ENCODE measurements at places on chromosomes 12 and 14.
A peak's percentile ranks its signal among the peaks of the same experiment; 100 is the strongest.

DNA sequence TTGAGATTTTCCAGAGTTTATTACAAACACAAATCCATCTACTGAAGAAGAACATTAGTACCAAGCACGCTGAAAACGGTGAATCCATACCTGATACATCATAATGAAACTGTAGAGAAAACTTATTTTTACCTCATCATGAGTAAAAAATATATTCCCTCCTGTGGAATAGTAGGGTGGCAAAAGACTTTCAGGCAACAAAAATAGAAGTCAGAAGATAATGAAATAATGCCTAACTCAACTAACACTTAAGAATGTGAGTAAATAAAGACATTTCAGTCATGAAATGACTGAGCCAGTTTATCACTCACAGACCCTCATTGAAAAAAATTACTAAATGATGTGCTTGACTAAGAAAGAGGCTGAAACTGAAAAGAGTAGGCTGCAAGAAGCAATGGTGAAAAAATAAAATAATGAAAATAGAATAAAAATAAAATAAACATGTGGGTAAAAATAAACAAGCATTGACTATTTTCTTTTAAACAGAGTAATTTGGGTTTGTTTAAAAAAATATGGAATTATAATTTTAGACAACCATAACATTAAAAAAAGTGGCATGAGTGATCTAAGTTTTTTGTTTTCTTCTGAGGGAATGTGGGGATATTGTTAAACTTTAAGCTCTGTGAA is 148.6 kb downstream of the ASCL1 start:
- DNase-seq, result no peak

DNA sequence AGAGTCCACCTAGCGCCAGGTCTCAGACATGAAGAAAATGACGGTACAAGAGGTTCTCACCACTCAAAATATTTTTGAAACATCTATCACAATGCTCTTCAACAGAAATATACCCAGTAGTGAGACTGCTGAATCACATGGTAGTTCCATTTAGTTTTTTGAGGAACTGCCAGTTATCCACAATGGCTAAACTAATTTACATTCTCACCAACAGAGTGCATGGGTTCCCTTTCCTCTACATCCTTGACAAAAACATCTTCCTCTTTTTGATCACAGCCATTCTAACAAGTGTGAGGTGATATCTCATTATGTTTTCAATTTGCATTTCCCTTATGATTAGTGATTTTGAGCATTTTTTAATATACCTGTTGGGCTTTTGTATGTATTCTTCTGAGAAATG is 5.7 kb upstream of the GPR65 start:
- no peak for DNase-seq

GRCh38 chr12:94811611-94812010 is 161.3 kb upstream of the TMCC3 start:
- no peak for DNase-seq

- peak; percentile 88 for DNase-seq
These were observed at the start of gene LRFN5 for GRCh38 chr14:41606532-41607303. Gene LRFN5, plus strand, starts transcription at chr14:41606876.

DNA sequence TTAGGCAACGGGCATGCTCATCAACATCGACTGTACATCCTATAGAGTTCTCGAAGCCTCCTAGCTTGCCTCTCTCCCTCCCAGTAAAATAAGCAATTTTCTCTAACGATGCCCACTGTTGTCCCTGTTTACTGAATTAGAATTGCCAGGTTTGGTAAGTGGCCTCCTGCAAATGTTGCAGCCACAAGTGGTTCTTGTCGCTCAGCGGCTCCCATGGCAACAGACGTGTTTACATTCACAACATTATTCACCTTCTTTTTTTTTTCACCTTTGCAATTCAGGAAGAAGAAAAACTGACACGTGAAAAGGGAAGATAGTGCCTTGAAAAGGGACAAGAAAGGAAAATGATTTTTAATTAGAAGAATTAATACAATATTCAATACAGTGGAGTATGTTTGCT is 100.9 kb upstream of the PKP2 start:
- DNase-seq, result no peak

- DNase-seq, result no peak
These were observed 76.0 kb downstream of the ACACB start for GRCh38 chr12:109192358-109192757.

DNA sequence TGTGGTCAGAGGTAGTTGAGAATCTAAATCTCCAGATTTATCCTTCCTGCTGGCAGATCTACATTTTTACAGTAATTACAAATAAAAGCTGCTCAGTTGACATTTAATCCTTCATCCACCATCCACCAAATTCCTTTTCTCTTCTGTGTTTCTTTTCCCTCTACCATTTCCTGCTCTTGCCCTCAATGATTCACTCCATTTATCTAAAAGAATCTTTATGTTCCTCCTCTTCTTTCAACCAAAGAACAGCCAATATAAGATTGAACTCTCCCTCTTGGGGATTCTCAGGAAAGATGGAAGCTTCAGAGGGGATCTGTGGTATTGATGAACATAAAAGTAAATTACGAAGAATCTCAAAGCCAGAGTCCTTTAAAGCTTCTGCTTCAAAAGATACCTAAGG is 4.4 kb downstream of the MAP4K5 start:
- no peak for DNase-seq

DNA sequence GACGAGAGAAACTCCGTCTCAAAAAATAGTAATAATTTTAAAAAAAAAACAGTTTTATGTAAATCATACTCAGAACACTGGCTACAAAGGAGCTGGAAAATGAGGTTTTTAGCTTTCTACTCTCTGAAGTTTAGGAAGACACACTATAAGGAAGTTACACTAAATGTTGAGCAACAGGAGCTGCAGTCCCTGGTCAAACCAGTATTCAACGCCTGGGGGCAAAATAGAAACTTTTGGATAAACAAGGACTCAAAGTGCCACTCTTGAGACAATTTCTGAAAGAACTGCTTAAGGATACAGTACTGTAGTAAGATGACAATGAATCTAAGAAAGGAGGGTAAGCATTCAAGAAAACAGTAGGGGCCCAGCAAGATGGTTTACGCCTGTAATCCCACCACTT is 29.3 kb downstream of the ACTR6 start:
- peak; percentile 20 for DNase-seq

- DNase-seq, result no peak
These were observed 68.0 kb downstream of the RASSF3 start for GRCh38 chr12:64678248-64678647.

DNA sequence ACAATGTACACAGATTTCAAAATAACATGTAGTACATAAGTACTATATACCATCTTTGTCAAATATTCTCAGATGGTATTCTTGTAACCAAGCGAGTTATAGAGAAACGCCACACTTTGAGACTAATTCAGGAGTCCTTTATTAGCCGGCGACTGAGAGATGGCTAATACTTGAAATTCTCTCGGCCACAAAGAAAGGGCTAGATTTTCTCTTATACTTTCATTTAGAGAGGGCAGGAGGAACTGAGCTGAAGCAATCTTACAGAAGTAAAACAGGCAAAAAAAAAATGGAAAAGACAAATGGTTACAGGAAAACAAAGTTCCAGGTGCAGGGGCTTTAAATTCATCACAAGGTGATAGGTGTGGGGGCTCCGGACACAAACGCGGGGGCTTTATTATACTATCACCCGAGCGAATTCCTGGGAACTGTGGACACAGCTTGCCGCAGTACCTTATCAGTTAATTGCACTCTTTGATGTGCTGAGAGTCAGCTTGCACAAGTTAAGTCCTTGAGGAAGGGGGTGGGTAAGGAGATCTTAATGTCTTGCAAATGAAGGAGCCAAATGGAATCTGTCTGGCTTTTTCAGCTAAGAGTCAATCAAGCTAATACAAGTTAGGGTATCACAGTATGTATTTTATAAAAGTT is 382.3 kb downstream of the KCNH5 start:
- DNase-seq, result no peak

- no peak for DNase-seq
These were observed 288.0 kb downstream of the DPF3 start for GRCh38 chr14:72605921-72606220.

DNA sequence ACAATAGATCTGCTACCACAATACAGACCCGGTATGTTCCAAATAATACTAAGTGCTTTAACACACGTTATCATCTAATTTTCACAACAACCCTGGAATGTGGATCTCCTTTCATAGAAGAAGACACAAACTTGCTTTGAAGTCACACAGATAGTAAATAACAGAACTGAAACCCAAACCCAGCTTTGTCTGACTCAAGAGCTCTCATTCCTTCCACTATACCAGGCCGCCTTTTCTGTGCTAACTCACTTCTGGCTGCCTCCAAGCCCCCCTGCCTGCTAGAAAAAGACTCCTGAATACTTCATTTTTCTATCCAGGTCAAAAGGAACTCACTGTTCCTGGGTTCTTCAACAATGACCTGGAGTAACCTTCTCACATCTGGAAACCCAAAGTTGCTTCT is 37.8 kb downstream of the PRPF40B start:
- no peak for DNase-seq

- DNase-seq, result no peak
These were observed 21.7 kb downstream of the LIMA1 start for GRCh38 chr12:50261654-50262053.

GRCh38 chr14:62181591-62181990 is 419.4 kb downstream of the SNAPC1 start:
- no peak for DNase-seq

- no peak for DNase-seq
These were observed 25.5 kb downstream of the EIF2S1 start for GRCh38 chr14:67385618-67386017.

- no peak for DNase-seq
These were observed 4.9 kb upstream of the TCP11L2 start for GRCh38 chr12:106297681-106298080.

- DNase-seq, result no peak
These were observed 9.2 kb upstream of the MMP17 start for GRCh38 chr12:131818821-131819585.

- no peak for DNase-seq
These were observed 106.5 kb downstream of the C12orf50 start for GRCh38 chr12:87922736-87923135.

- no peak for DNase-seq
These were observed 28.2 kb downstream of the ISCA2 start for GRCh38 chr14:74521756-74522155.

GRCh38 chr12:50545786-50546185 is 41.0 kb downstream of the DIP2B start:
- no peak for DNase-seq

GRCh38 chr12:31362759-31363415 is 36.9 kb upstream of the SINHCAF start:
- DNase-seq, result no peak

DNA sequence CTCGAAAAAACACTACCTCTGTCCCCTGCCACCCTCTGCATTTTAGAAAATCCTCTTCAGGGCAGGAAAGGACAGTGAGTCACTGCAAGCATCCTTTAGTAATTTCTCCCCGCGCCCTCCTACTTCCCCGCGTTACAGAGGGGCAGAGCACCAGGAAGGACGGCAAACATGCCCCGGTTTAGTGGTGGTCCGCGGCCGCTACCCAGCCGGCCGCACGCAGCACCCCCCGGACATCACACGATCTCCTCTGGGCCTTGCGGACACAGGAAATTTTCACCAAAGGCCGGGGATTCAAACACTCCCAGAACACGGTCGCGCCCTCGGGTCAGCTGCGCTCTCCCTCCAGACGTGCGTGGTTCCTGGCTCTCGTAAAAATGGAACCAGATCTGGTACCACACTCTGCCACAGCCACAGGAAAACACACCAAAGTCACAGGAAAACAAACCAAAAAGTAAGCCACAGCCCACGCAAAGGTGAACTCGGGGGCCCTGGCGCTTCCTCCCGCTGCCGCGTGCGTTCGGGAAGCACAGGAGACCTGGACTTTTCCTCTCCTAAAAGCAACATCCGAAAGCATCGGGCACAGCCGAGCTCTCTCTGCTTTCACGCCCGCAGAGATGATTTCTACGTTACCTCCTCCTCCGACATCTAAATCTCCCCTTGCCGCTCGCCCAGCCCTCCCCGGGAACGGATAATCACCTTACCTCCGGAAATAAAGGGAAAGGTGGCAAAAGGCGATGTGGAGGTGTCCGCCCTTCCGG is 839 bp downstream of the SLC38A1 start:
- peak; percentile 19 for DNase-seq

GRCh38 chr14:23071921-23072539 is 14.7 kb upstream of the CDH24 start:
- DNase-seq, result peak; percentile 5

GRCh38 chr12:69304284-69304683 is 43.9 kb upstream of the LYZ start:
- no peak for DNase-seq

GRCh38 chr14:47919997-47920396 is 244.6 kb upstream of the MDGA2 start:
- no peak for DNase-seq

DNA sequence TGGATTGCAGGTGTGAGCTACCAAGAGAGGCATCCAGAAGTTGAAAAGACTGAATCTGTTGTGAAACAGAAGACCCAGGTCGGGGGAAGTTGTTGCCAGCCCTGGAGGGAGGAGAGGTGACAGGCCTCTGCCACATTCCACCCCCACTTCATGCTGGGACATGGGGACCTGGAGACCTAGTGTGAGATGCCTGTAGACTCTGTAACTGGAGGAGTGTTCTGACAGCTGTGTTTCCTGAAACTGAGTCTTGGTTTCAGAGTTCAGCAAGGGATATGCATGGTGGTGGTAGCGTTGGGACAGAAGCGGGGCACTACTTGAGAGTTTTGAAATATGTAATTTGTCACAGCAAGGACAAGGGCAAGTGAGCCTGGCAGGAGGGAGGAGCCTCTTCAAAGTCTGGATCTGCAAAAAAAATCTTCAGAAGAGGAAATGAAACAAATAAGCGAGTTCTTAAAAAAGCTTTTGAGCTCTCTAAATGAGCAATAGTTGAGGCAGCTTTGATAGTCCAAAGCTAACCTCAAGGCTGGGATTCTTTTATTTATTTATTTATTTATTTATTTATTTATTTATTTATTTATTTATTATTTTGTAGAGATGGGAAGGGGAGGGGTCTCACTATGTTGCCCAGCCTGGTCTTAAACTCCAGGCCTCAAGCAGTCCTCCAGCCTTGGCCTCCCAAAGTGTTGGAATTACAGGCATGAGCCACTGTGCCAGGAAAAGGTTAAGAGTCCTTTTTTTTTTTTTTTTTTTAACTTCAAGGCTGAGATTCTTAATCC is 58.9 kb upstream of the EEA1 start:
- DNase-seq, result no peak

- no peak for DNase-seq
These were observed 11.8 kb upstream of the HHIPL1 start for GRCh38 chr14:99633141-99633540.

DNA sequence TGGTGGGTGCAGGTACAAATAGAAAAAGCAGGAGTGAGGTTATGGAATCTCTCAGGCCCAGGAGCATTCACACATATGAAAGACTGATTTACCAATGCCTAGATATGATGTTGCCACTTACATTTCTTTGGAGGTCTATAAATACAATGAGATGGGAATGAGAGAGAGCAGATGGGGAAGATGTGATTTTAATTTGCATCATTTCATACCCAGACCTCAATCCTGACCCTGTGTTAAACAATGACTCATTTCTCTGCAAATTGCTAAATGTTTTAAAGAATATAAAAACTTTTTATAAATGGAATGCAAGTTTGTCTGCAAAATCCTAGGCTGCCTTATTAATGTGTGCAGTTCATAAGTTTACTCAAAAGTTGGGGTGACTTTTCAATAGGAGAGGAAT is 38.6 kb upstream of the GNG2 start:
- no peak for DNase-seq

GRCh38 chr12:101018540-101018939 is 191.5 kb downstream of the SLC5A8 start:
- no peak for DNase-seq

Data from posterior cingulate gyrus (tissue), 11 donors.